ENCODE measurements at places on chromosomes 4 and X.

GRCh38 chr4:102341201-102341600 lies 4.1 kb downstream of the SLC39A8 start:
- no peaks in the 10 kb centered on the region for H3K27me3 ChIP-seq
- H3K36me3 ChIP-seq: no peaks in the 10 kb centered on the region

DNA sequence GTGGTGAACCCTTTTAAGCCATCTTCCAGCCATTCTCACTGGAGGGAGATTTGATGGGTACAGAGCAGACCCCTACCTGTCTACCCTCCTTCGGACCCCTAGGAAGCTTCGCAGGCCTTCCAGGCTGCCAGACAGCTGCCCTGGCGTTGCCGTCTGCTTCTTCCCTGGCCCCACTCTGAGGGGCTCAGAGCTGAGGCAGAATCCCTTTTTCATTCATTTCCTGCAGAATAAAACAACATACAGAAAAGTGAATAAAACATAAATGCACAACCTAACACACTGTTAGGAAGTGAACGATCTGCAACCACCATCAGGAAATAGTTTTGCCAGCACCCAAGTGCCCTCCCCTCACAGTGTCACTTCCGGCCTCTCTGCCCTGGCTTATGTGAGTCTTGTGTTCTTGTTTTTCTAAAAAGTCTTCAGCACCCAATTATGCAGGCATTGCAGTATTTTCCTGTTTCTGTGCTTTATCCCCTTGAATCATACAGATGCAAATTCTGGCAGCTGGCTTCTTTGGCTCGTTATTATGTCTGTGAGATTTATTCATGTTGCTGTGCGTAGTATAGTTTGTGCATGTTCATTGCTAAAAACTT lies 5.6 kb upstream of the ADD1 start:
- peaks cover 32% of the 10 kb centered on the region for H3K4me1 ChIP-seq
- no peak overlapping the region for H3K27ac ChIP-seq
- ATAC-seq: peak; percentile 52
- H3K4me3 ChIP-seq: no peak overlapping the region

GRCh38 chr4:59987289-59987688 lies 1212.8 kb upstream of the ADGRL3 start:
- no peaks in the 10 kb centered on the region for H3K27me3 ChIP-seq
- H3K36me3 ChIP-seq: no peaks in the 10 kb centered on the region
- no peak overlapping the region for H3K4me3 ChIP-seq
- ATAC-seq: no peak

DNA sequence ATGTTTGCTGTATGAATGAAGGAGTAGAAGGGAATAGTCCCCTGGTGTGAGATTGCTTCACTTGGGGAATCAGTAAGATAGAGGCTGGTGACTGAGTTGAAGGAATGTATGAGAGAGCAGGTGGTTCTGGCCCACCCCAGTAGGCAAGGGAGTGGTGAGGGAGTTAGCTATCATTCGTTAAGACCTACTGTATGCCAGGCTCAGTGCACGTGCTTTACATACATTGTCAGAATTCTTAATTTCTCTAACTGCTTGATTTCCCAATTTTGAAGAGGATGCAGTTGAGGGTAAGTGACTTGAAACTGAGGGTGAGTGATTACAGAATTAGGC lies 700 bp downstream of the VMA21 start:
- H3K36me3 ChIP-seq: no peaks in the 10 kb centered on the region
- H3K27ac ChIP-seq: peak overlapping the region; percentile 90
- ATAC-seq: no peak
- no peaks in the 10 kb centered on the region for H3K27me3 ChIP-seq
- H3K4me3 ChIP-seq: peak overlapping the region; percentile 99
- peaks cover 37% of the 10 kb centered on the region for H3K4me1 ChIP-seq

- no peaks in the 10 kb centered on the region for H3K27me3 ChIP-seq
- peak overlapping the region; percentile 86 for H3K27ac ChIP-seq
- ATAC-seq: peak; percentile 49
- peaks cover 54% of the 10 kb centered on the region for H3K4me1 ChIP-seq
- H3K36me3 ChIP-seq: peaks cover 10% of the 10 kb centered on the region
- H3K4me3 ChIP-seq: peak overlapping the region; percentile 74
These were observed 529 bp downstream of the DHRSX start for GRCh38 chrX:2500091-2500802.

DNA sequence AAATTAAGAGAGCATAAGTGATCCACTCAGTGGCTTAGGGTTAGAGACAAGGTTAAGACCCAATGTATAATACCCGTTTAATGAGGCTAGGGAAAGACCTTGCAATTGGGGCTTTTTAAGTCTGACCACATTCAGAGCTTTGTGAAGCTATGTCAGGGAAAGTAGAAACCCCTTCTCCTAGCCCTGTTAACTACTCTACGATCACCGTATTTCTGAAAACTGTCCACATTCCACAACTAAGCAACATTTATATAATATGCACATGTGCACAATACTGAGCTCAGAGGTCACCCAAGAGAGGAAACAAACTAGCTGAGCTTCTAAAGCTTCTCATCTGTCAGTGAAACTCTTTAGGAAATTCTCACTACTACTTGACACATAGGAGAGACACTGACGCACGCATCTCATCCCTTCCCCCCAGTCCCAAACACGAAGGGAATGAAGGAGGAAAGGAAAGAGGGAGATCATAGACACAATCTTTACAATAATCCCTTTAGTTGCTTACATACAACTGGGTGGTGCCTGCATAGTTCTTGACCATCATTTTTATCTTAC lies 56.2 kb downstream of the METTL14 start:
- H3K4me1 ChIP-seq: peaks cover 80% of the 10 kb centered on the region
- peaks cover 49% of the 10 kb centered on the region for H3K36me3 ChIP-seq
- no peaks in the 10 kb centered on the region for H3K27me3 ChIP-seq

- H3K27ac ChIP-seq: peak overlapping the region; percentile 78
- no peak overlapping the region for H3K4me3 ChIP-seq
- no peak for ATAC-seq
- H3K27me3 ChIP-seq: no peaks in the 10 kb centered on the region
- H3K36me3 ChIP-seq: no peaks in the 10 kb centered on the region
- peaks cover 25% of the 10 kb centered on the region for H3K4me1 ChIP-seq
These were observed 96.1 kb downstream of the PHKA2 start for GRCh38 chrX:18887825-18888212.

DNA sequence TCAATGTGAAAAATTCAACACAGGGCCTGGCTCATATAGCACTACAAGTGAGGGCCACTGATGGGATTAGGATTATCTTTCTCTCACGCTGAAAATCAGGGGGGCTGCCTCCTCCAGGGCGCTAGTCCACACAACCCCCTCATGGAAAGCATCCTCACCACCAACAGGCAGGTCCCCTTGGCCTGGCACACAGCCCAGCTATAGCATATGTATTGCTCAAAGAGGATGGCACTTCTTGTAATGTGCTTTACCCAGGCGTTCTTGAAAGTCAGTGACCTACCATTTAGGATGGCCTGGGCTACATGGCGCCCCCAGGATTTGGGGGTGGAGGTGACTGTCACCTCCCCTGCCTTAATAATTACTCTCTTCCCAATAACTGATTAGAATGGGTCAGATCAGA lies 71.0 kb upstream of the LSM6 start:
- H3K36me3 ChIP-seq: no peaks in the 10 kb centered on the region
- ATAC-seq: no peak
- H3K4me1 ChIP-seq: no peaks in the 10 kb centered on the region

- no peaks in the 10 kb centered on the region for H3K27me3 ChIP-seq
- no peak overlapping the region for H3K27ac ChIP-seq
- H3K4me1 ChIP-seq: no peaks in the 10 kb centered on the region
- no peak overlapping the region for H3K4me3 ChIP-seq
These were observed 10.5 kb upstream of the GLUD2 start for GRCh38 chrX:121036951-121037350.

DNA sequence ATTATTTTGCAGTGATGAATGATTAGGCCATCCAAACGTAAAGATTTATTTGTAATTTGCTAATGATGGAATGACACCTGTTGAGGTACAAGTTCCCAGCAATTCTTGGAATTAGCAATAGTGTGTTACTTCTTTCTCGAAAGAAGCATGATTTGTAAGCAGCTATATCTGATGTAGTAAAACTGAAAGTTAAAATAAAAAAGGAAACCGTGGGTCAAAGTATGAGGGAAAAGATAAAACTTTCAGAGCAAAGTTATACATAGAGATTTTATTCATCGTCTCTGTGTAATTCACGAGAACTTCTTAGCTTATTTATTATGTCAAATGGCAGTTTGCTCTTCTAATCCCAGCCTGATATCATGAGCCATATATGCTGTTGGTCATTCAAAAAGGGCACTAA lies 59.0 kb downstream of the NFKB1 start:
- H3K27ac ChIP-seq: peak overlapping the region; percentile 48
- H3K27me3 ChIP-seq: no peaks in the 10 kb centered on the region
- H3K4me3 ChIP-seq: no peak overlapping the region
- H3K4me1 ChIP-seq: peaks cover 60% of the 10 kb centered on the region

DNA sequence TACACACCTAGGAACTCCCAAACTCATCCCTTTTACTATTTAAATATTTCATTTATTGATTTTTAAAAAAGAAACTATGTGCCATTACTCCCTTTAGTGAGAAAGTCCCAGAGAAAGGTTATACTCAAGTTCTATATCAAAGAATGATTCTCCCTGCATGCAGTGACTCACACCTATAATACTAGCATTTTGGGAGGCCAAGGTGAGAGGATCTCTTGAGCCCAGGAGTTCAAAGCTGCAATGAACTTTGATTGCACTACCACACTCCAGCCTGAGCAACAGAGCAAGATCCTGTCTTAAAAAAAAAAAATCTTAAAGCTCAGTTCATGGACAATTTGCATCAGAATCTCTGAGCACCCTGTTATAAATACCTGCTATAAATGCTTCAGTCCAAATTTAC lies 9.2 kb upstream of the RBPJ start:
- H3K27ac ChIP-seq: no peak overlapping the region
- no peaks in the 10 kb centered on the region for H3K27me3 ChIP-seq
- no peak overlapping the region for H3K4me3 ChIP-seq
- peaks cover 4% of the 10 kb centered on the region for H3K4me1 ChIP-seq
- H3K36me3 ChIP-seq: no peaks in the 10 kb centered on the region
- no peak for ATAC-seq

GRCh38 chr4:150578745-150579501 lies 3.0 kb upstream of the MAB21L2 start:
- no peak for ATAC-seq
- no peaks in the 10 kb centered on the region for H3K4me1 ChIP-seq
- H3K4me3 ChIP-seq: peak overlapping the region; percentile 46
- H3K36me3 ChIP-seq: peaks cover 7% of the 10 kb centered on the region
